ENCODE measurements at places on chromosomes 13 and 19.
A peak's percentile ranks its signal among the peaks of the same experiment; 100 is the strongest.

DNA sequence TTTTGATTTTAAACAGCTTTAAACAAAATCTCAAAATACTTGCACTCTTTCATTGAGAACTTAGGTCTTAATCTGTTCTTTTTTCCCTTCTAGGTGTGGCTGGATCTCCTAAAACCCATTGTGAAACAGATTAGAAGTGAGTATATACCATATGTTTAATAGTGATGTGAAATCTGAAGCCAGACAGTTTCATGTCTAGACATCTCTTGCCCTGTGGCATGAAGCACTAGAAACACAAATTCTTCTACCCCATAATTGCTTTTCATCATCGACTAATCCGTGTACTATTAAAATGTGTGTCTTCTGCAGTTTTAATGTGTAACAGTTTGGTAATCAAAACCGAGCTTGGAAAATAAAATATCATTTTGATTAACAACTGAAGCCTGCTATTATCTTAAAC, 188.2 kb upstream of the RNF113B start:
- no peak for DNase-seq

GRCh38 chr13:98972059-98972458, 5.8 kb downstream of the DOCK9 start:
- no peak for DNase-seq

- no peak for DNase-seq
These were observed 12.4 kb downstream of the TTC9B start for GRCh38 chr19:40205760-40206159.

GRCh38 chr13:44797685-44798084, 191.6 kb downstream of the NUFIP1 start:
- DNase-seq: no peak

GRCh38 chr13:85497652-85498051, 301.6 kb downstream of the SLITRK6 start:
- DNase-seq: no peak

GRCh38 chr19:9323919-9324583, at the start of gene ZNF559:
Gene ZNF559, plus strand, starts transcription at chr19:9324179. Its CDS starts 14,371 bp downstream, at chr19:9338550.
- DNase-seq: peak; percentile 95

GRCh38 chr19:1512671-1513498, at the start of gene ADAMTSL5:
Gene ADAMTSL5, minus strand, starts transcription at chr19:1513019. Its CDS starts 2,076 bp downstream, at chr19:1510943.
- peak; percentile 34 for DNase-seq
